Fibroblast of skin of back (primary cell): ENCODE measurements at places on chromosomes 5 and 9.
A peak's percentile ranks its signal among the peaks of the same experiment; 100 is the strongest.

DNA sequence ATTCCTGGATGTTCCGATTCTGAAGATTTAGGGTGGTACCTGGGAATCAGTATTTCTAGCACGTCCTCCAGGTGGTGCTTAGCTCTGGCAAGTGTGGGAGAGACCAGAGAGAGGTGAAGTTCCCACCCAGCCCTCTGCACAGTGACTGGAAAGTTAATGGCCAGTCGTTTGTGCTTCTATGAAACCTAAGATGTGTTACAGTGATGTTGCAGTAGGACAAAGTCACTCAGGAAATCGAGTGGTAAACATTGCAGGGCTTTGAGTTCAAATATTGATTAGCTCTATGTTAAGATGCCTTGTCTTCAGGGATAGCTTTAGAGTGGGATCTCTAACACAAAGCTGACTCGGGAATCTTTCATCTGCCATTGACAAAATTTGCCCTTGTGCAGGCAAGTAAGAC, 55.6 kb downstream of the PIK3R1 start:
- DNase-seq: no peak

GRCh38 chr5:147140558-147140957, 94.3 kb upstream of the STK32A start:
- DNase-seq: no peak

DNA sequence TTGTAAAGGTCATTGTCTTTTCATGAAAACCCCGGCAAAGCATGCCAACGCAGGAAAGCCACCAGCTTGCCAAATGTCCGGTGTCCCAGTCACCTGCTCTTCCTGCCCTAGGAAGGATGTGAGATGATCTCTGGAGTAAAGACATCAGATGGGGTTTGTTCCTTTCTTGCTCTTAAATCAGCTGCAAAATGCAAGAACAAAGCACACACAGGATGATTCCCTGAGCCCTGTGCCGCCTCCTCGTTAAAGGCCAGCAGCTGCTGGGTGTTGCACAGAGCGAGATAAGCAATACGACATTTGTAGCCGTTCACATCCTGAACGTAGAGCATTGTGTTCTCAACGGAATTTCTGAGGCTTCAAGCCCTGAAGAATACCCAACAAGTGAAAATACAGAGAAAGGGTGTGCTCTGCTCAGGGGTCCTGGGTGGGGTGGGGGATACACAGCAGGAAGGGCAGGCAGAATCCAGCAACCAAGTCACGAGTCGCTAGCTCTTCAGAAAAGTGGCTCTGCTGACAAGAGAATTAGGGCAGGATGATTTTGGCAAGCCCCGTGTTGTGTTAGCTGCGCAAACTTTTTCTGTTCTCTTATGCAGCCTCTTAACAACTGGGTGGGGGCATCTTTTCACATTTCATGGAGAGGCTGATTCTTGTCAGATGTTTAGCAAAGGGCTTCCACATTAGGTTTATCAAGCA, 229.2 kb upstream of the MAP3K1 start:
- no peak for DNase-seq

- no peak for DNase-seq
These were observed 83.3 kb downstream of the RAB3C start for GRCh38 chr5:58666141-58666540.

- DNase-seq: no peak
These were observed 69.5 kb upstream of the TRPC7 start for GRCh38 chr5:136434795-136435194.

- peak; percentile 72 for DNase-seq
These were observed at the start of gene GNPDA1 for GRCh38 chr5:142012792-142013388. TSS of gene GNPDA1 (minus strand) at chr5:142013027. CDS start at chr5:142012035, 992 bp downstream.
